ENCODE measurements at places on chromosomes 11 and 22.

DNA sequence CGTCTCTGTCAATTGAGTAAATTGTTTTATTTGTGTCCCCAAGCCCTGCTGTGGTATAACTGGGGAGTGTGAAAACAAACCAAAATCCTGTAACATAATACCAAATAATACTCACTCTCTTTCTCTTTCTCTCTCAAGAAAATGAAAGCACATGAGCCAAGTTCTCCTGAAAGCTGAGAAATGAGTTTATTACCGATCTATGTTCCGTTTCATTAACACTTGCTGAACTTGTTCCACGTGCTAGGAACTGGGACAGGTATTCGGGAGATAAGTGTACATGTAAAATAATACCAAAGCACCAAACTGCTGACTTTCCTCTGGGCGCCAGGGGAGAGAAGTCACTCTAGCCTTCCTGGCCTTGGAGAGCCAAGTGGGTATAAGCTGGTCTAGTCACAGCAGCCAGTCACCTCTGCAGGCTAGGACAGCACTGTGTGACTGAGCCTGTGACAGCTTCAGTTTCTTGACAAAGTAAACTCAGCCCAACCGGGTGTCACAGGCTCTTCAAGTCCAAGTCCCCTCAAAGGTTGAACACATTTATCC, 23.1 kb downstream of the CD6 start:
- DNase-seq: no peak

DNA sequence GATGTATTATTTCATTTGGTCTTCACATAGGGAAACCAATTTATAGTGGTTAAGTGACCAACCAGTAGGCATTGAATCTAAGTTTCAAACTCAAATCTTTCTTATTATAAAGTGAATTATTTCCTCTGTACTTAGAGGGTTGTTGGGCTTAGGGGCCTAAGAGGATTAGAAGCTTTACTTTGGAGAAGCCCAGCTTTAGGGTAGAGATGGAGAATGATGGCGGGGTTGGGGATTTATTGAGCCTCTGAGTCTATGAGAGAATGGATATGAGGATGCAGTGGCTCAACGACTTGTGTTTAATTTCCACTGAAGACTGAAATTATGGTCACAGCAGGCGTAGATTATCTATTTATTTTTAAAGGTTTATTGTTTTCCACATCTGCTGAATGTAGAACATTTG, 55.5 kb downstream of the CHRDL2 start:
- DNase-seq: peak; percentile 6

DNA sequence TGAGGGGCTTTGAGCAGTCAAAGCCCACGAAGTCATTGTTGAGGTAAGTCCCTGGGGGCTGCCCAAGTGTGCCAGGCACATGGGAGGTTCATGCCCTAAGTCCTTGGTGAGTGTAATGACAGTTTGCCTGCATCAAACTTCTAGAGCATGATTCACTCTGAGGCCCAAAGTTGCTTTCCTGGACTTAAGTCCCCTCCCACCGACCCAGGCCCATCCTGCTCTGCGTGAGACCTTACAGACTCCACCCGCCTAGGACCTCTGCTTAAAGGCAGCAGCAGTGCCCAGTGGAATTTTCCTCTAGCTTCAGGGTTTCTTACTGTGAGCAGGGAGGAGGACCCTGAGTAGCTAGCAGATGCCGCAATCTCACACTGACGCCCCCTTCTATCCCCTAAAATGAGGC, 5.7 kb upstream of the PVALB start:
- DNase-seq: no peak

- DNase-seq: no peak
Observed at GRCh38 chr11:2928605-2929530, at the start of gene PHLDA2. Gene PHLDA2 (minus strand): TSS chr11:2929420. CDS start chr11:2929364, 56 bp downstream.

GRCh38 chr11:34840736-34841386, 75.3 kb downstream of the APIP start:
- no peak for DNase-seq

- no peak for DNase-seq
Observed at GRCh38 chr22:50018608-50019285, 6.2 kb upstream of the IL17REL start.

- no peak for DNase-seq
Observed at GRCh38 chr11:75969626-75970308, 154.8 kb downstream of the UVRAG start.

DNA sequence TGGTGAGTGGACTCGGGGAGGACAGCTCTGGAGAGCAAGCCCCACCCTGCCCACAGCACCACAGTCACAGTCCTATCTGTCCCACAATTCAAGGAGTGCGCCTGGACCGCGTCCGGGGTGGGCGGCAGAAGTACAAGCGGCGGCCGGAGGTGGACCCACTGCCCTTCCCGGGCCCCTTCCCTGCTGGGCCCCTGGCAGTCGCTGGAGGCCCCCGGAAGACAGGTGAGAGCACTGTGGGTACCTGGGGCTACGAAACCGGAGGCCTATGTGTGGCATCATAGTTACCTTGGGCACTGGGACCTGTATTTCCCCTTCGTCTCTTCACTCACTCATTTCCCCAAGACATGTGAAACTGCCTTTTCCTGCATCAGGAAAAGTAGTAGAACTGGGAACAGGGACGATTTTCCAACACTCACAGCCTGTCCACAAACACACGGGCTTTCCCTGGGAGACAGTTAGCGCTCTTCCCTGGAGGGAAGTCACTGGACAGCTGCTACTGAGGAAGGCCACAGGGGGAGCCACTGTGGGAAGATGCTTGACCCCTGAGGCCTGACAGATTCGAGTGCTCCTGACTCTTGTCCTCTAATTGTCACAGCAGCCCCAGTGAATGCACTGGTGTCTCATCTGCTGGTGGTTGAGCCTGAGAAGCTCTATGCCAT, 3.1 kb downstream of the TRMT112 start:
- DNase-seq: no peak

DNA sequence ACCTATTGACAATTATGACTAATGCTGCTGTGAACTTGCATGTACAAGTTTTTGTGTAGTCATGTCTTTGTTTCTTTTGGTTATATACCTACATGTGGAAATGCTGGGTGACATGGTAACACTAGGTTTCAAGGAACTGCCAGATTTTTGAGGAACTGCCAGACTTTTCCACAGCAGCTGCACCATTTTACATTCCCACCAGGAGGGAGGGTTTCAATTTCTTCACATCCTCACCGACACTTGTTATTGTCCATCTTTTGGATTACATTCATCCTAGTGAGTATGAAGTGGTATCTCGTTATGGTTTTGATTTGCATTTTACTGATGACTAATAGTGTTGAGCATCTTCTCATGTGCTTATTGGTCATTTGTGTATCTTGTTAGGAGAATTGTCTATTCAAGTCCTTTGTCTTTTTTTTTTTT, 13.3 kb downstream of the CLDN5 start:
- no peak for DNase-seq

DNA sequence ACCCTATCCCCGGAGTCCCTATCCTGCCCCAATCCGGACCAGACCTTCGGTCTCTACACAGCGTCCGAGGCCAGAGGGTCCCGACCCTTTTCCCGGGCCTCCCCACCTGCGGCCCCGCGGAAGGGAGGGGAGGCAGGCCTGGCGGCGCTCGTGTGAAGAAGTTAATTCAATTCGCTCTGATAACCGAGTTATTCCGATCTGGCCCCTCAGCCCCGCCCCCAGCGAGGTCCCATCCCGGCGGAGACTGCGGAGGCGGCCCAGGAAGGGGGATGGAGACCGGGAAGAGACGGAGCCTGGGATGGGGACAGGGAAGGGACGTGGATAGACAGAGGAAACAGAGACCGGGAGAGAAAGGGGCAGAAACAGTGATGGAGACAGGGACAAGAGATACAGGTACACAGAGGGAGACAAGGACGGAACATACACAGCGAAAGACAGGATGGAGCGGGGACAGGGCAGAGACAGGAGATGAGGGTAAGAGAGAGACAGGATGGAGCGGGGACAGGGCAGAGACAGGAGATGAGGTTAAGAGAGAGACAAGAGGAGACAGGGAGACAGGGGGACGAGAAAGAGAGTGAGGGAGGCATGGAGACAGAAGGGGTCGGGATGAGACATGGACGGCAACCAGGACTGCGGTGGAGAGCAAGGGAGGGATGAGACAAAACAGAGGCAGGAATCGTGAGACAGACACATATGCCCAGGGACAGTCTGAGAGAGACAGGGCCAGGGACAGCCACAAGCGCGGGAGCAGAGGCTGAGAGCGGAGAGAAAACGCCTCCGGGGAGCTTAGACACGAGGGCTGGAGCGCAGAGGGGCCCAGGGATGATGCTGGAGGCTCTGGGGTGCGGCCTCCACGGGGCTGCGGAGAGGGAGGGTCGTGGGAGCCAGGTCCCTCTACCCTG, 636 bp upstream of the PHOX2A start:
- no peak for DNase-seq

DNA sequence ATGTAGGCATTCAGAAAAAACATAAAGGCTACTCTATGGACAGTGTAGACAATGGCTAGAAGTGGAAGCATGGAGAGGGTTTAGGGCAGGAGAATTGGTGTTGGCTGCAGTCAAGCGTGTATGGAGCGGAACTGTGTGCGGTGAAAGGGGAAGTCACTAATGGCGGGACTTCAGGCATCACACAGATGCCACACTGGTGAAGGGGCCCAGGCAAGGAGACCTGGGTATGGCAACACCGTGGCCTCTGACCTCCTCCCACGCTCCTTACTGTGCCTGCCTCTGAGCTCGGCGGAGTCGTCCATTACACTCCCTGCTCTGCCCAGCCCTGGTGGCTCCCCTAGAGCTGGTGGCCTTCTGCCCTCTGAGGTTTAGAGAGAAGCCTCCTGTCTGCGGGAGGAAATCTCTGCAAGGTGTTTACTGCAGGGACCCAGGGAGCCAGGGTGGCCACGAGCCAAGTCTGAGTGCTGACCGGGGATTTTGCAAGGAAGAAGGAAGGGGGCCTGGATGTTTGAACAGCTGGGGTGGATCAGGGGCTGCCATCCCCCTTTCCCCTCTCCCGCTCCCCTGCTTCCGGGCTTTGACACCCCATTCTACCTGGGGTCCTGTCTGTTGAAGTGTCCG, 75.1 kb upstream of the TSPAN18 start:
- DNase-seq: no peak

- DNase-seq: no peak
Observed at GRCh38 chr11:92053216-92053615, 171.4 kb upstream of the FAT3 start.

DNA sequence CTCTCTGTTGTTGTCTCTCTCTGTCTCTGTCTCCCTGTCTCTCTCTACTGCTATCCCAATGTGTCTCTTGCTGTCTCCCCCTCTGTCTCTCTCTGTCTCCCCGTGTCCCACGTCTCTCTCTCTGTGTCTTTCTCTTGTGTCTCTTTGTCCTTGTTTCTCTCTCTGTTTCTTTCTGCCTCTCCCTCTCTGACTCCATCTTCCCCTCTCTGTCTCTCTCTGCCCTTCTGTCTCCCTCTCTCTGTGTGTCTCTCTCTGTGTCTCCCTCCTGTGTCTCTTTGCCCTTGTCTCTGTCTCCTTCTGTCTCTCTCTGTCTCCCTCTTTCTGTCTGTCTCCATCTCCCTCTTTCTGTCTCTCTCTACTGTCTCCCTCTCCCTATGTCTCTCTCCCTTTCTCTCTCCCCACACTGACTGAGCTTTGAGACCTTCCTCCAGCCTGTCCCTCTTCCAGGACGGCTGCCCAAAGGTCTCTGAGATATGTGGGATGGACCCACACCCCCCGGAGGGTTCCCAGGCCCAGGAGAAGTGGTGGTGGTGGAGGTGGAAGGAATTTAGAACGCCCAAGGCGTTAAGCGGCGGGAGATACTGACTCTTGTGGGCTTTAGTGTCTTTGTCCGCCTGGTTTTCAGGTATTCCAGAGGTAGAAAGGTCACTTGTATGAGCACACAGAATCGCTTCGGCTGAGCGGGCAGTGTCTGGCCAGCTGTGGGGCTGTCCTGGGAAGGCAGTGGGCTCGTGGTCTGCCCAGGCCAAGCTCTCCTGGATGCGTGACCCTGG, 65.5 kb upstream of the CCND1 start:
- DNase-seq: no peak

DNA sequence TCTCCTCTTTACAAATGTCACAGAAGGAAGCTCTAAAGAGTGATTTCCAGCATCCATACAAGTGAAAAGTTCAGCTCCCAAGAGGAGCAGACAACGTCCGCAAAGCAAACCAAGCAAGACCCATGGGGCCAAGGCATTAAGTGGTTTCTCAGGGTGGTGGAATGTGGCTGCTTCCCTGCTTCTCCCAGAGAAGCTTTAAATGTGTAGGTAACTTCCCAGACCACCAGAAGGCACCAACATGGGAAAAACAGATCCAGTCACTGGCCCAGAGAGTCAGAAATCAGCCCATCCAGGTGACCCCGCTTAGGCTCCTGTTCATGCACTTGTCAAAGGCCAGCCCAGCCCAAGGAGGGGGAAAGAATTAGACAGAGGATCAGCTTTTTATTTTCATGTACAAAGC, 13.3 kb upstream of the PHF21A start:
- DNase-seq: no peak

DNA sequence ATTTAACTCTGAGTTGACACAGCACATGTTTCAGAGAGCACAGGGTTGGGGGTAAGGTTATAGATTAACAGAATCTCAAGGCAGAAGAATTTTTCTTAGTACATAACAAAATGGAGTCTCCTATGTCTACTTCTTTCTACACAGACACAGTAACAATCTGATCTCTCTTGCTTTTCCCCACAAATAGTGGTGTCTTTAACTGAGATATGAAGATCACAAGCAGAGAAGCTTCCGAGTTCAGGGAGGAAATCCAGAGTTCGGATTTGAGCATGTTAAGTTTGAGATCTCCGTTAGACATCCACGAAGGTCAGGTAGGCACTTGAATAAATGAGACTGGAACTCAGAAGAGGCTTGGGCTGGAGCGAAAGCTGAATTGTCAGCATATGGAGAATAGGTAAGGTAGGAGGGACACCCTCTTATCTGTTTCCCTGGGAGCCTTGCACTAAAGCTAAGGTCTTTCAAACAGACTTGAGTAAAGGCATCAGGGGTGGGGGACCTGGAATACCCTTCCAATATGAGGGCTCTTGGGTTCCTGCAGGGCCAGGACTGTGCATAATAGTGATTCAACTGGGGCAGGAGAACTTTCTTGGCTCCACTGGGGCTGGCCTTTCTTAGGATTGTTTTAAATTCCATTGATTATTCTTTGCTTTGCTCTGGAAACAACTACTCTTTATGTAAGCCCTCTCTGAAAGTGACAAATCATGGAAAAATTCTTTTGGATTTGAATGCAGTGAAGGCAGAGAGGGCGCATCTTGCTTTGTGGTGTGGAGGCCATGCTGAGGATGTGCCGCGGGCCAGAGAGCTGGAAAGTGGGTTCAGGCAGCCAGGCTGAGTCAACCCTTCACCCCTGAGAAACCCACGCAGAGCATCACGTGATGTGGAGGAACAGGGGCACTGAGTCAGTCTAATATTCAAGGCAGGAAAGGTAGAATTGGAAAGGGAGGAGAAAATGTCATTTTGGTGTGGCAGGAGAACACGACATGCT, 62.7 kb upstream of the AMPD3 start:
- no peak for DNase-seq

GRCh38 chr22:20591660-20592310, 84.4 kb downstream of the MED15 start:
- DNase-seq: peak; percentile 64

Data from NCI-H524 treated with DMSO at 0.1 percent for 48 hours (cell line).